ENCODE measurements at places on chromosomes 11 and 22.

DNA sequence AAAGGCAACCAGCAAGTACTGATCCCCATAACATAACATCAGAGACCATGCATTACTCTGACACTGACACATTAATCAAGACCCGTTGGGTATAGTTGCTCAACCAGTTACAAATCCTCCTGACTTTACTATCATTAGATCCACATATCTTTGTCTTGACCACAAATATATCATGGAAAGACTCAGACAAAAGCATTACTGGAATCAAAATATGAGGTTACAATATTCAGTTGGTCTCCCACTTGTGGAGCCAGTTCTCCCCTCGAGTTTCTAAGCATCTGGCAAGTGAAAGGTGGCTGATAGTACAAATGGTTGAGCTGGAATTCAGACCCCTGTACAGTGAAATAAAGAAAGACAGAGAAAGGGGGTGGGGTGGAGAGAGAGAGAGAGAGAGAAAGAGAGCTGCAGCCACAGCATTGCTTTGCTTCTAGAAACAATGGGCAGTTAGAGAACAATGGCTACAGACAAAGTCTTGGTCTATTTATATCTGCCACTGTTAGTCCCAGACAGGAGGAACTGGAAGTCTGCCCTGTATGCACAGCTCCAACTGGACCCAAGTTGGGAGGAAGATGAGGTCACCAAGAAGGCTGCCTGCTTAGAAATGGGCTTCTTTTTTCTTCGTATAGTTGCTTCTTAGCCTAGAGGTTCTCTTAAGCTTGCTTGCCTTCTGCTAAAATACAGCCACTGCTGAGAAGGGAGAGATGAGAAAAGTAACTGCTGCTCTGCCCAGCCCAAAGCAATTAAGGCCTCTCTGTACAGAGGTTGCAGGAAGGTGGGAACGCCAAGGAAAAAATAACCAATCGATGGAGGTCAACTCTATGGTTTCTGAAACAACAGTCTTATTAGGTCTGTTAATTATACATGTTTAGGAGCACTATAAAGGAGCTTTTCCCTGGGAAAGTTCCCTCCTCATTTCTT lies 85.5 kb downstream of the ETS1 start:
- no peak for DNase-seq

GRCh38 chr11:57940044-57940756 lies 83.5 kb upstream of the OR9Q1 start:
- DNase-seq: no peak

GRCh38 chr11:124479561-124479960 lies 34.1 kb upstream of the OR8B8 start:
- DNase-seq: no peak

GRCh38 chr22:37552524-37553163 lies 7.6 kb upstream of the CDC42EP1 start:
- DNase-seq: no peak

DNA sequence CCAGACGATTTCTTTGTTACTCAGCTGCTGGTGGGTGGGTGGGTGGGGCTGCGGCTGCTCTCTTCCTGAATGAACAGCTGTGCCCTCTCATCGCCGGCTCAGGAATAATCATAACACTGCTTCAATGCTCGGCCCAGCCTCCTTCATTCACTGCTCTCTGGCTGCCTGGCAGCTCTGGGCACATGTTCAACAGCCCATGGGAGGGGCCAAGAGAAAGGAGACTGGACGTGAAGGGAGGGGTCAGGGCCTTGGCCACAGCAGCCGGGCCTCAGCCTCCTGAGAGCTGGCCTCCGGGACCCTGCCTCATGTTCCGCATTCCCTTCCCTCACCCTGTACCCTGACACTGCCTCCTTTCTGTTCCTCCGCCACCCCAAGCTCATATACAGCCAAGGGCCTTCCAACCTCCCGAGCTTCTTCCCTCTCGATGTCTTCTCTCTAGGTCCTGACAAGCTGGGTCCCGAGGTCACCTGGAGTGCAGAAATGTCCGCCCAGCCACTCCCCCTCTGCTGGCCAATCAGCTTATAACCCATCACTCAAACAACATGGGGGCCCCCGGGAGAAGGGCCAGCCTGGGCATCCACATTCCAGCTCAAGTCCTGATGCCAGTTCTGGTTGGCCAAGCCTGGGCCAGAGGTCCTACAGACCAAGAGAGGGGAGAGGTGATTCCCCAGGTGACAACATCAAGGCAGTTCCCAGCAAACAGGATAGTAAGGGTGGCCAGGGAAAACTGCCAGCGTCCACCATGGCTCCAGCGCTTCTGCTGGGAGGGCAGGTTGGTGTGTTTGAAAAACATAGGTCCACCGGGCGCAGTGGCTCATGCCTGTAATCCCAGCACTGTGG lies 3.2 kb upstream of the CSDC2 start:
- no peak for DNase-seq

DNA sequence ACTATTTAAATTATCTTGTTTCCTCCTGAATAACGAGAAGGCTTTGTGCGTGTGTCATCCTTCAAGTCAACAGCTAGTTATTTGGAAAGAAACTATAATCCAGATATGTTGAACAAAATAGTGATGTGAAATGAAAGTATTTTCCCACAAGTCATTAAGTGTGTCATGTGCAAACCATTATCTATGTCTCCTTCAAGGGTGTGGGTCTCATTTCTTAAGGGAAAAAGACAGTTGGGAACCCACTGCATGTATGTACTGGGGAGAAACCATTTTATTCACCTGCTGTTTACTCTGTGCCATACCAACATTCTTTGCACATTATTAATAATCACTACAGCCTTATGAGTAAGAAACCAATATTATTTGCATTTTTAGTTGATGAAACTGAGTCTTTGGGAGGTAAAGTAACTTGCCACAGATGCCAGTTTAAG lies 145.3 kb upstream of the CTSC start:
- no peak for DNase-seq

GRCh38 chr11:95337175-95337957 lies 106.4 kb upstream of the SESN3 start:
- no peak for DNase-seq

DNA sequence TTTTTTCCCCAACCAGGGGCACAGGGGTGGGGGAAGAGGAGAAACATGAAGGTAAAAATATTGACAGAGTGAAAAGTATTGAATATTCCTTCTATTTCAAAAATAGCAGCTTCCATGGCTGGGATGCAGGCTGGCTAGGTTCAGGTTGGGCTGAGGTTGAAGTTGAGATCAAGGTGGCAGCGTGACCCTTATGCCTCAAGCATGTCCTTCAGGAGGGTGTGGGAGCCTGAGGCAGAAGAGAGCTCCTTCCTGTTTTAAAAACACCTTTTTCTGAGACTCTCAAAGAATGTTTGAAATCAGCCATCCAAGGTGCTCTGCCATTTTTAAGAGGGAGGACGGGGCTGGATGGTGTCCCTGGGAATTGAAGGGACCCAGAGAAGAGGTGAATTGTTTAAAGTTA lies 29.5 kb downstream of the TIMP3 start:
- no peak for DNase-seq

GRCh38 chr22:35805466-35805865 lies 87.8 kb downstream of the APOL5 start:
- DNase-seq: no peak
